ENCODE measurements at places on chromosomes 16 and 17.
A peak's percentile ranks its signal among the peaks of the same experiment; 100 is the strongest.

DNA sequence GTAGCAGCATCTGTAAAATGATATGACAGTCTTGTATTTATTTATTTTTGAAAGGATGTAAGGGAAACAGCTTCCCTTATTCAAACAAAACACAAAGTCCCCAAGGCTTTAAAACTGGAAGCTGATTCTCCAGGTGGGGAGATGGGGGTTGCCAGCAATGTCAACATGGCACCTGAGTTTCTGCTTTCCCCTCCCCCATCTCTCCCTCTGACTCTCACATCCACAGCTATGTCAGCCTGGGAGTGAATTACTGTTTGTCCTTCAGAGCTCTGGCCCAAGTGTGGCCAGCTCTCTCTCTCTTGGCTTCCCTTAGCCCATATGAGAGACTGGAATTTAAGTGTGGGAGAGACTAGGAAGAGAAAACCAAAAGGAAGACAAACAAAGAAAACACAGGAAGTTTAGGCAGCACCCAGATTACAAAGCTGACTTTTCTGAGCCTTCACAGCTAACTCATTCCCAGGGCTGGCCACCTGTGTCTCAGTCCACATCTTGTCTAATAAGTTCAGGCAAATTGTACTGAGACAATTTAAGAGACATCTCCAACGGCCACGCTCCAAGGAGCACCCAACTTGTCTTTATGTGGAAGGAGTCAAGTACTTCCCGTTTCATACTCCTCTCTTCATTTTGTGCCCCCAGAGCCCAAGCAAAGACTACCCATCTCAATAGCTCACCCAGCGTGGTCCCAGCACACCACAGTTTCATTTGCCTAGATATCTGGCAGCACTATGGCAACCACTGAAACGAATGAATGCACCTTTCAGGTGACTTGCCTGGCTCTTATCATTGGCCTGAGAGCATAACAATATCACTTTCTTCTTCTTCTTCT, 69.2 kb downstream of the SOX9 start:
- DNase-seq: no peak

- DNase-seq: no peak
Measured at GRCh38 chr16:57532266-57532625, 4.1 kb downstream of the CCDC102A start.

DNA sequence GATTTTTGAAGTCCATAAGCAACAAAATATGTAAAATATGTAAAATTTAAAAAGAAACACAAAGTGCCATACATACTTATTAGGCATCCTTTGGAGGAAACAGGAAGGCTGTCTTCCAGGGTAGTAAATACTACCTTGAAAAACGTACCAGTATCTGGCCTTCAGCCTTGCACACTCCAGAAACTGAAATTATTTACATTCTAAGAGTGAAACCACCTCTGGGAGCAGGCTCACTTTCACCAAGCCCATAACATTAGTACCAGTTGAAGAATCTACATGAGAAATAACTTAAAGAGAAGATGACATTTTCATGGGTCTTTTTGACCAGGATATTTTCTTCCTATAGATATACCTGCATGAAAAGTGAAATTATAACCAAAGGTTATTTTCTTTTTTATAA, 6.4 kb downstream of the KRTAP9-1 start:
- no peak for DNase-seq

GRCh38 chr17:51275381-51275780, 15.0 kb downstream of the UTP18 start:
- DNase-seq: no peak

DNA sequence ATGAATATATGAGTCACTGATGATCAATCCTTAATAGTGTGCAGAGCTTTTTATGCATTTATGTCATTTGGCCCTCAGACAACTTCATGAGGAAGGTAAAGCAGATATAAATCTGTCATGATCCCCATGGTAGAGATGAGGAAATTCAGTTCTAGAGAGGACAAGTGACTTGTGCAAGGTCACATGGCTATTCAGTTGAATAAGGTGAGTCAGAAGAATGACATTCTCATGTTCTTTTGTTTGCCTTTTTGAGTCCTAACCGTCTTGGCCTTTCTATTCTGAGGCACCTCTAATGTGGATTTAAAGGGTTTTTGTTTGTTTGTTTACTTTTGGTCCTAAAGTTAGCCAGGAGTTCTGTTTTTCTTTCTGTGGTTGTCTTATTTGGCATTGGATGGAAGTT, 116.2 kb upstream of the ELAC2 start:
- DNase-seq: no peak

- no peak for DNase-seq
Measured at GRCh38 chr17:61323003-61323908, 76.4 kb upstream of the TBX2 start.

GRCh38 chr16:85819245-85819644, 19.8 kb downstream of the COX4I1 start:
- DNase-seq: peak; percentile 78

GRCh38 chr16:28876973-28877654, 1.2 kb upstream of the ATP2A1 start:
- DNase-seq: no peak

DNA sequence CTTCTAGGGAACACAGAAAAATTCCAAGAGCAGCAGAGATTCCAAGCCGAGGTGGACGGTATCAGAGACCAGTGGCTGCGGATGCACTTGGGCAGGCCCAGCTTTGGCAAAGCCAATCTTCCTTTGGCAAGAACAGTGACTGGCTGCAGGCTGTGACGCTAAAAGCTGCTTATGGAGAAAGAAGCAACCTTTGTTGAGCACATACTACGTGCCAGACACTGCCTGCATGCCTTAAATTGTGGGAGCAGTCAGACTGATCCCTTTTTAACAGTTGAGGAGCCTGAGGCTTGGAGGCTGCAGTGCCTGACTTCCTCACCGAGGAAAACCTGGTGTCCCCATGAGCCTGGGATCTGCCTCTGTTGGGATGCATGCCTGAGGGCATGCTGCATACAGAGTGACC, 69.0 kb upstream of the AMZ2 start:
- DNase-seq: no peak

GRCh38 chr17:13244513-13244912, 226.7 kb upstream of the ELAC2 start:
- no peak for DNase-seq

Measured in CD4-positive, alpha-beta T cell treated with Interleukin-6 at 100 ng/mL for 8 hours (primary cell).